ENCODE measurements at places on chromosomes 12 and 14. TPM values are rescaled to one million over a fixed set of nuclear protein-coding genes. Genes with fewer than 3 reads are reported as not detected.
A peak's percentile ranks its signal among the peaks of the same experiment; 100 is the strongest.

DNA sequence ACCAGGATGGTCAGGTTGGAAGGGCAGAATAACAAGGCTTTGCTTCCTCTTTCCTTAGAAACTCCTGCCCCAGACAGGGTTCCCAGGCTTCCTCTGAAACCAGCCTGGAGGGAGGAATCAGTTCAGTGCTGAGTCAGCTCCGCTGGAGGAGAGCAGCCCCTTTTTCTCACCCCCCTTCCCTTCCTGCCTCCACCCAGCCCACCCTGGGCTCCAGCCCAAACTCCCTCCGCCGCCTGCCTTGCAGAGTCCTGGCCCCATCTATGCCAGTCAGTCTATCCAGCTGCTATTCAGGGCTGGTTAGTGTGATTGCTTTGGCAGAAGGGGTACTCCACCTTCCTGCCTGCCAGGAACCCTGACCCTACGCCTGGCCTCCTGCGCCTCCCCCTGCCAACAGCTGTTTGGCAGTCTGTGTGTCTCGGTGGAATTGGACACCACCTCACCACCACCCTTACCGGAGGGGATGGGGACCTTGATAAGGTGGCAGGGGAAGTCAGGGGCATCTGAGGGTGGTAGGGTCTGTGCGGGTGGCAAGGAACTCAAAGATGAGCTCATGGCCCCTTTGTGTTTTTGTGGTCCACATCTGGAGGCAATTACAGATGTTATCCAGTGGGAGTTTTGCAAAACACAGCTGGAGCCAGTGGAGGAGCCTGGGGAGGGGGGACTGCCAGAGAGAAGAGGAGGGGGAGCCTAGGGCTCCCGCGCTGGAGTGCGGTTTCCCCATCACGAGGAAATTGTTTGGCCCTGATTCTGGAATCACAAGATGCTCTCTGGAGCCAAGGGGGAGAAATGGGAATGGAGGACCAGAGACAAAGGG lies 12.2 kb downstream of the MMP14 start:
- H3K4me3 ChIP-seq = peak overlapping the region; percentile 3
- peaks cover 48% of the 10 kb centered on the region for H3K4me1 ChIP-seq
- H3K36me3 ChIP-seq = peaks cover 33% of the 10 kb centered on the region
- peak; percentile 90 for DNase-seq
- peak overlapping the region; percentile 87 for H3K27ac ChIP-seq
- H3K27me3 ChIP-seq = no peaks in the 10 kb centered on the region

DNA sequence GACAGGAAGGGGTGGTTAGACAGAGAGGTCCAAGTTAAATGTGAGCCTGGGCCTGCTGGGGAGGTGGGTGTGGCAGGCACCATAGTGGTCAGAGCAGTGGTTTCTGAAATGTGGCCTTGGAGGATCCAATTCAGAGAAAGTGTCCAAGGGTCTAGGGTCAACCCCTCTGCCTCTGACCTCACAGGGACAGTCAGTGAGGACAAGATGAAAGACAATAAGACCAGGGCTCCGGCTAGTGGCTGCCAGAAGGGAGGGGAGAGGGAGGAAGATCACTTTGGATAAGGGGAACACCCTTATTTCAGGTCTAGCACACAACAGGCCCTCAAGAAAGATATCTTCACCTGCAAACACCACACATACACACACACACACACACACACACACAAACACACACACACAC lies 335.1 kb downstream of the MED13L start:
- no peak overlapping the region for H3K27ac ChIP-seq
- DNase-seq = no peak
- H3K4me3 ChIP-seq = no peak overlapping the region
- no peaks in the 10 kb centered on the region for H3K27me3 ChIP-seq
- H3K36me3 ChIP-seq = no peaks in the 10 kb centered on the region

DNA sequence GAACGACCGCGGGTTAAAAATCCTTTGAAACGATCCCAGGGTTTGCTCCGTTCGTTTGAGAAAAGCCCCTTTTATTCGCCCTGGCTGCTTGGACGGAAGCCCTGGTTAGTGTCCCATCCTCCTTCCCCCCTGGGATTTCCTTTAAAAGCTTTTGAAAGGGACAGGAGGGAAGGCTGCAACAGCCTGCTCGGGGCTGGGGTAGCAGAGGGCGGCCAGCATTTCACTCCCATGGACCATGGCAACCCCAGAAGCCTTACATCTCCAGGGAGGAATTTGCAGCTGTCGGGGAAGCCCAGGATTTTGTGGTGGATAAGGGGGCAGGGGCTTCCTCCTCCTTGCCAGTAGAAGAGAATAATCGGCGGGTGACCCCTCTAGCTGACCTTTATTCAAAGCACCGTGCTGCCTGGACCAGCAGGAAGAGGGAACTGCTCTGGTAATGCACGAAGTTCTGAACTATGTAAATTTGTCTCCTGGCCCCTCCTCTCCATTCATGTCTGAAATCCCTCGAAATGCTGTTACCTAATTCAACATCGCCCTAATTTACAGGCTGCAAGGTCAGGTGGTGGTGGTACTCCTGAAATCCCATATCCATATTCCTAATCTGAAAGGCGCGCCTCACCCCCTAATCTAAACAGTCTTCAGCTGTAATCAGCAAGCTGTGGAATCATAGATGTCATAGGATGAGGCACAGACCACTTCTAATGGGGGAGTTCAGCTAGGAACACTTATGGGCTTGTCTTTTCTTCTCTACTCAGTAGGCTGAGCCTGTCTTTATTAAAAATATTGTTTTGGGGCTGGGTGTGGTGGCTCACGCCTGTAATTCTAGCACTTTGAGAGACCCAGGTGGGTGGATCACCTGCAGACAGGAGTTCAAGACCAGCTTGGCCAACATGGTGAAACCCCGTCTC lies 1.0 kb upstream of the CLIP1 start:
- H3K27me3 ChIP-seq = no peaks in the 10 kb centered on the region
- peaks cover 5% of the 10 kb centered on the region for H3K4me1 ChIP-seq
- DNase-seq = no peak
- H3K4me3 ChIP-seq = peak overlapping the region; percentile 98

DNA sequence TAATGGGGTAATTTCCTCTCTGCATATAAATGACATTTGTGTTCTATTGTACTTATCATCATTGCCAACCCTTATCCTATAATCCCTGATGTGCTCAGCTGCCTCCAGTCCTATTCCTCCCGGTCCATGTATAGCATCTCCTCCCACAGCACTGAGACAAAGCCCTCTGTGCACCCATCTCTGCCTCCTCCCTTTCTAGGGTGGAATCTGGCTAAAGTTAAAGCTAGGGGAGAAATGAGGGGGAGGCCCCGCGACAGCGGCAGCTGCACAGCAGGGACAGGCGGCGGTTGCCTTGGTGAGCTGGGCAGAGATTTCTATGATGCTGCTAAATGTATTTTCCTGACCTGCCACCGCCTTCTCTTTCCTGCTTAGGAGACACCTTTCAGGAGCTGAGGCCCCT lies 12.8 kb upstream of the ZDHHC22 start:
- no peaks in the 10 kb centered on the region for H3K27me3 ChIP-seq
- H3K27ac ChIP-seq = no peak overlapping the region
- peaks cover 14% of the 10 kb centered on the region for H3K4me1 ChIP-seq
- no peak overlapping the region for H3K4me3 ChIP-seq
- no peak for DNase-seq
- H3K36me3 ChIP-seq = no peaks in the 10 kb centered on the region

- no peaks in the 10 kb centered on the region for H3K27me3 ChIP-seq
- H3K27ac ChIP-seq = peak overlapping the region; percentile 53
- peak; percentile 17 for DNase-seq
- H3K36me3 ChIP-seq = no peaks in the 10 kb centered on the region
- H3K4me3 ChIP-seq = no peak overlapping the region
- no peaks in the 10 kb centered on the region for H3K4me1 ChIP-seq
Measured at GRCh38 chr14:68137704-68138619, 318.4 kb downstream of the RAD51B start.

DNA sequence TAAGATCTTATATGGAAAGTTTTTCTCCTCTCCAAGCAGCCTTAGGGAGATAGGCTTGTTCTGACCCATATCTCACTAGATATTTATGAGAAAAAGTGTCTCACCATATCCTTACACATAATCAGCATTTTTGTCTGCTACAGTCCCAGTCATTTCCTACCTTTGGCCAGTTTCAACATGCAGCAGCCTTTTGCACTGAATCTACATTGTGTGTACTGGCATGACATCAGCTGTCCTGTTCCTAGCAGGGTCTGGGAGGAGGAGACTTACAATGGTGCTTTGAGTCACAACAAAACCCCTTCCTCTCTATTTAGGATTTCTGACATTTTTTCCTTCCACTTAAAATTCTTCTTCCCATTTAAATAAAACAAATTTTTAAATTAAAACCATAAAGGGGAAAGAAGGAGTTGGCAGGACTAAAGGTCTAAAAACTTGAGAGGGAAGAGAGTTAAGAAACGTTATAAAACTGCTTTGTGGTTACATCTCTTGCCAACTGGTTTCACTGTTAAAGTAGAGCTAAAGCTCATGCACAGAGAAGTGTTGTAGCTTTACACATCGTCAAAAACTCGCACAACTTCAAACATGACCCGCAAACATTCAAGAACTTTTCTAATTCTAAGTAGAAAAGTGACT lies 53.3 kb upstream of the CERS5 start:
- peak overlapping the region; percentile 69 for H3K4me3 ChIP-seq
- DNase-seq = no peak
- H3K27ac ChIP-seq = peak overlapping the region; percentile 80
- H3K27me3 ChIP-seq = no peaks in the 10 kb centered on the region
- no peaks in the 10 kb centered on the region for H3K36me3 ChIP-seq
- H3K4me1 ChIP-seq = peaks cover 23% of the 10 kb centered on the region

- no peak overlapping the region for H3K4me3 ChIP-seq
- no peaks in the 10 kb centered on the region for H3K4me1 ChIP-seq
- H3K27me3 ChIP-seq = no peaks in the 10 kb centered on the region
- DNase-seq = no peak
- H3K36me3 ChIP-seq = no peaks in the 10 kb centered on the region
- no peak overlapping the region for H3K27ac ChIP-seq
Measured at GRCh38 chr12:78005094-78005492, 174.4 kb downstream of the NAV3 start.

- no peaks in the 10 kb centered on the region for H3K36me3 ChIP-seq
- H3K4me1 ChIP-seq = no peaks in the 10 kb centered on the region
- H3K27ac ChIP-seq = no peak overlapping the region
- no peak overlapping the region for H3K4me3 ChIP-seq
- H3K27me3 ChIP-seq = no peaks in the 10 kb centered on the region
Measured at GRCh38 chr12:115835445-115835844, 442.0 kb downstream of the MED13L start.

DNA sequence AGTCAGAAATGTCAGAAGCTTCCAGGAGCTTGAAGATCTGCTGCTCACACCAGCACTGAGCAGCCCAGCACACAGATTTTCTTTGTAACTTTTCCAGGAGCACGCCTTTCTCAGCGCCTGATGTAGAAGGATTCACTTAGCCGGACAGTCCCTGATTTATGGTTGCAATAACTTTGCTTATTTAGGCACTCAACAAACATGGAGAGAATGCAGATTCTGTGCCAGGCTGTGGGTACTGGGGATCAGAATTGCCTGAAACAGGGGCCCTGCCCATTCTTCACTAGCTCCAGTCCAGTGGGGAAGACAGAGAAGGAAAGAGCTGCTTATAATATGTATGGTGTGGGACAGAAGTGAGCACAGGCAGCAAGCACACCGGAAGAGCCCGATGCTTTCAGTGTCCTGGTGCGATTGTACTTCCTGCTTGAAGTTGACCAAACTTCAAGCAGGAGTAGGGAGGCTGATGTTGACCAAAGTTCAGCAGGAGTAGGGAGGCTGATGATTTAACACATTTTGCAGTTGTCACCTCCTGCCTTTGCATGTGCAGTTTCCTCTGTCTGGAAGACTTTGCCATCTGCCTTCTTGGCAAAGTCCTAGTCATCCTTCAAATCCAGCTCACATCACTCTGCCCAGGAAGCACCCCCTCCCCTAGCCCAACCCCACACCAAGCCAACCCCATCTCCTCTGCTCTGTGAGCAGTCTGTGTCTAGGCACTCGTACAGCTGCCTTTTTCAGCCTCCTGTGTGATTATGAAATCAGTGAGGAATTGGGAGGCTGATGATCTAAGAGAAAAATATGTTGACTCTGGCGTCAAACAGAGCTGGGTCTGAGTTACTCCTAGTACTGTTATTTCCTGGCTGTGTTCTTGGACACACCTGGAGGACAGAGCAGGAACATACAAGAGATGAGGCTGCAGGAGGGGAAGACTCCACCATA lies 12.0 kb upstream of the PRIMA1 start:
- H3K27ac ChIP-seq = peak overlapping the region; percentile 72
- DNase-seq = no peak
- no peaks in the 10 kb centered on the region for H3K36me3 ChIP-seq
- H3K27me3 ChIP-seq = peaks cover 3% of the 10 kb centered on the region
- H3K4me1 ChIP-seq = peaks cover 20% of the 10 kb centered on the region
- H3K4me3 ChIP-seq = no peak overlapping the region

GRCh38 chr14:77598366-77599070 lies 17.9 kb downstream of the SPTLC2 start:
- no peak overlapping the region for H3K27ac ChIP-seq
- peaks cover 26% of the 10 kb centered on the region for H3K36me3 ChIP-seq
- H3K27me3 ChIP-seq = no peaks in the 10 kb centered on the region

DNA sequence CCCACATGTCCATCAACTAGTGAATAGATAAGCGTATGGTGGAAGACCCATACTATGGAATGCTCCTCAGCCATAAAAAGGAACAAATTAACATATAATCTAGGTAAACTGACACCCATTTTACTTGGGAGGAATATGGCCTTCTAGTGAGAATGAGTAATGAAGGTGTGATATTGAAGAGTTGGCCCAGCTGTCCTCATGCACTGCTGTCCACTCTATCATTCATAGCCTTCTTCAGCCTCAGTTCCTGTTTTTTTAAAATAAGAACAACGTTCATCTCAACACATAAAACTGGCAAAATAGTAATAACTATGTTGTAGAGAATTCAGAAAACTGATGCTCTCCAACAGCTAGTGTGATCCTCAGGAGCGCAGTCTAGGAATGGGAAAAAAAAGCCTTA lies 26.5 kb upstream of the OXA1L start:
- no peaks in the 10 kb centered on the region for H3K4me1 ChIP-seq
- H3K27ac ChIP-seq = no peak overlapping the region
- DNase-seq = no peak
- H3K27me3 ChIP-seq = no peaks in the 10 kb centered on the region
- H3K36me3 ChIP-seq = no peaks in the 10 kb centered on the region

DNA sequence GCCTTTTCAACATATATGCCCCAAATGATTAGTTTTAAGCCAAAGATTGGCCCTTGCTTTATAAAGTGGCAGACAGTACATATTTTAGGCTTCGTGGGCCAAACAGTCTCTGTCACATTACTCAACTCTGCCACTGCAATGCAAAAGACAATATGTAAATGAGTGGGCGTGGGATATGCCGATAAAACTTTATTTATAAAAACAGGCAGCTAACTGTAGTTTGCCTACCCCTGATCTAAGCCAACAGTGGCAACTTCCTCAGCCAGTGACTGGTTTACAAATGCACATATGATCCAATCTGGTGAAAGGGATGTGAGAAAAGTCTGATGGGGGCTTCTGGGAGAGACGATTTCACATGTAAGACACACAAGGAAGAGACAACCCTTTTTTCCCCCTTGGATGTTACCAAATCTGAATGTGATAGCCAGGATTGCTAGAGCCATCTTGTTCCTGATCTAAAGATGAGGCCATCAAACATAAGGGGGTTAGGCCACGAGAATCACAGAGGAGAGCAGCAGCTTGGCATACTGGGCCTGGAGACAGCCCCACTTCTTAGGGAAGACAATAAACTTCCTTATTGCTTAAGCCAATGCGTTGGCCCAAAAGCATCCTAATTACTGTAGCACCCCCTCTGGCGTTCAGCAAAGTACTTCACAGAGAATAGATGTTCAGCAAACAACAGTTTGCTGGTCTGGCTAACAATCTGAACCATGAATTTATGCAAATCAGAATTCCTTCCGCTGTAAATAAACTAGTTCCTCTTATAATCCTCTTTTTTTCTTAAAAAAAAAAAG lies 75.2 kb upstream of the TMCC3 start:
- H3K4me1 ChIP-seq = no peaks in the 10 kb centered on the region
- H3K27me3 ChIP-seq = no peaks in the 10 kb centered on the region
- no peak for DNase-seq
- H3K4me3 ChIP-seq = no peak overlapping the region
- no peaks in the 10 kb centered on the region for H3K36me3 ChIP-seq
- H3K27ac ChIP-seq = no peak overlapping the region

Gene FIGNL2
- not detected for total RNA-seq

Gene VAMP1
- 17.1 TPM for total RNA-seq

Gene HOXC12
- total RNA-seq = not detected

All from ascending aorta (tissue), 2 donors.